HTR-8/SVneo (cell line): ENCODE measurements at places on chromosomes 12 and 14.

DNA sequence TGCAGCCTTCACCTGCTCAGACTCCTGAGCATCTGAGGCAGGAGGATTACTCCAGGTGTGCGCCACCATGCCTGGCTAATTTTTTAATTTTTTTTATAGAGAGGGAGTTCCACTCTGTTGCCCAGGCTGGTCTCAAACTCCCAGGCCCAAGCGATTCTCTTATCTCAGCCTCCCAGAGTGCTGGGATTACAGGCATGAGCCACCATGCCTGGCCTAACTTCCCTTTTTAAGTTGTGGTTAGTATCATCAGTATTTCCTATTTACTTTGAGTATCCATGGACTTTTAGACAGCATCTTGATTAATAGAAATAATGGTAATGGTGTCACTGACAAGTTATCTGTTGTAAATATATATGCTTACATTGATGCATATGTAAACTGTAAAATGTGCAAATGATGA is 116.9 kb downstream of the FGD4 start:
- no peak for DNase-seq

GRCh38 chr12:1162081-1162760 is 171.2 kb downstream of the ERC1 start:
- DNase-seq, result no peak

DNA sequence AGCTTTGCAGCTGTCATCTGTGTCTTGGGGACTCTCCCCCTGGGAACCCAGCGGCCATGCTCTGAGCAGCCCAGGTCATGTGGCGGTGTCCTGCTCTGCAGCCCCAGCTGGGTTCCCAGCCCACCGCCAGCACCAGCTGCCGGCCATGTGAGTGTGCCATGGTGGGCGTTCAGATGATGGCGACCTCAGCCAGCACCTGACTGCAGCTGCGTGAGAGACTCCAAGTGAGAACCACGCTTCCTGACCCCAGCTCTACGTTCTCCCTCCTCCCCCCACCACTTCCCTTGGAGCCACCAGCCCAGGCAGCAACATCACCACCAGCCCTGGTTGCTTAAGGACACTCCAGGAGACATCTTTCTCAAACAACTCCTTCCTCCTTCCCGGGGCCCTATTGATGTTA is 68.8 kb downstream of the SLC24A4 start:
- DNase-seq, result no peak

DNA sequence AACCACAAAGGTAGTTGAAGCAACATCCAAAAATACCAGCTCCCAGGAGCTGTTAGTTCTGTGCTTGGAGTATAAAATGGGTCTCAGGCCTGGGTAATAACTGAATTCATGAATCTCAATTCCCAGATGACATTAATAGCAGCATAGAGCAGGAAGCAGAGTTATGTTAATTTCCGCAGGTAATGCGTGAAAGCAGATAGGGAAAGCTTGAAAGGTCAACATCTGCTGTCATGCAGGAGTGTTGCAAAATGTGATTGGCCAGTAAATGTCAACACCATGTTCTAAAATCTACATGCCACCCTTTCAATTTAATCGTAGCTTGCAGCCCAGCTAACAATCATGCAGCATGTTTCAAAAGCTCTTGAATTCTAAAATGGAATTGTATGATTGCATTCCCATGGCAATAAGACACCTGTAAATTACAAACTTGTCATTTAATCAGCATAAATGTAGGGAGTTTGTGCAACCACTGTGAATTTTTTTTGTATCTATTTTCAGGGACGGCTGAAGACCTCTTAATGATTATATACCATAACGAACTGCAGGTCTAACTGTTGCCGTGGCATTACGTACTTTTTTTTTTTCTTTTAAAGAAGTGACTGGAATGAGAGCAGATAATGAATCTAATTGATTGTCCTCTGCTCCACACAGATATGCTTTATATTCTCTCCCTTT is 635.8 kb upstream of the FOXG1 start:
- DNase-seq, result no peak

DNA sequence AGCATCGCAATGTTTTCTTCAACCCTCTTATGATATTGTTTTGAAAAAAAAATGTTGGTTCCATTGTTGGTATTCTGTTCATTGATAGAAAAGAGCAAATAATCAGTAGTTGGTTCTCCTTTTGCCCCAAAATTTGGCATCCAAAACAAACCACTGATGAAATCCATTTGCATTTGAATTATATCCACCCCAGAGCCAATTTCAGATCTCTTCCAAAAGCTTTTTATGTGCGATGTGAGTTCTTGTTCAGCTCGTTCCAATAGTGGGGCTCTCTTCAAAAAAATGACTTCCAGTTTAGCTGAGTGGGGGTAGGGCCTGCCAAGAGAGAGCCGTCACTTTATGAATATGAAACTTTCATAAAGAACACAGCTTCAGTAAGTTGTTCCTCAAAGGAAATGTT is 130.7 kb downstream of the DIO2 start:
- no peak for DNase-seq

DNA sequence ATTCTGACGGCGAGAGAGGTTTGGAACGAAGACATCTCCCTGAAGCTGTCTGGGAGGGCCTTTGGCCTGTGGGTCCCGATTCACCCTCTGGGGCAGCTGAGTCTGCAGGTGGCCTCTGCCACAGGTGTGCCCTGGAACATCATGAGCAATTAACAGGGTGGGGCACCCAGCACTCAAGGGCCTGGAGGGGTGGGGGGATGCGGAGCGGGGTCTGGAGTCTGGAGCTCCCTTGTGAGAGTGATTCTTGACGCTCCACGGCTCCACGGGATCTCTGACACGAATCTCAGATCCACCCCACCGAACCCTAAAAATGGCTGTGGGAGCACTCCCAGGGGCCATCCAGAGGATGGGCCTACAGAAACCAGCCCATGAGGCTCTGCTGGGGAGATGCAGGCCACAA is 8.3 kb downstream of the ITPK1 start:
- DNase-seq, result no peak
